ENCODE measurements at places on chromosomes 12 and 14.

DNA sequence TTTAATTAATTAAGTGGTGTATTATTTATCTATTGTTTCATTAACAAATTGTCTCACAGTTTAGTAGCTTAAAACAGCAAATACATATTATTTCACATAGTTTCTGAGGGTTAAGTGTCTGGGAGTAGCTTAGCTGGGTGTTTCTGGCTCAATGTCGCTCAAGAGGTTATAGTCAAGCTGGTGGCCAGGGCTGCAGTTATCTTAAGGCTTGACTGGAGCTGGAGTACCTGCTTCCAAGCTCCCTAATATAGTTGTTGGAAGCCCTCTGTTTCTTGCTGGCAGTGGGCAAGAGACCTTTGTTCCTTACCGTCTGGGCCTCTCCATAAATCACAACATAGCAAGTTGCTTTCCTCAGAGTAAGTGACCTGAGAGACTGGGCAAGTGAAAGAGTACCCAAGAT lies 66.6 kb downstream of the RAD51B start:
- H3K27ac ChIP-seq, result no peak overlapping the region
- H3K36me3 ChIP-seq, result no peaks in the 10 kb centered on the region
- H3K4me3 ChIP-seq, result no peak overlapping the region
- DNase-seq, result no peak

GRCh38 chr12:7303772-7304171 lies at the start of gene ACSM4:
ACSM4 (plus strand) TSS chr12:7304072; CDS start chr12:7304332, 260 bp downstream.
- no peaks in the 10 kb centered on the region for H3K4me1 ChIP-seq
- no peak for DNase-seq
- no peaks in the 10 kb centered on the region for H3K36me3 ChIP-seq
- H3K4me3 ChIP-seq, result no peak within 1 kb of the TSS
- H3K27me3 ChIP-seq, result no peaks in the 10 kb centered on the region

GRCh38 chr14:105249182-105250007 lies 1.1 kb downstream of the BTBD6 start:
- H3K4me3 ChIP-seq, result peak overlapping the region; percentile 40
- H3K27me3 ChIP-seq, result no peaks in the 10 kb centered on the region
- peaks cover 27% of the 10 kb centered on the region for H3K4me1 ChIP-seq
- DNase-seq, result no peak

GRCh38 chr14:76961631-76962302 lies 66.7 kb downstream of the IRF2BPL start:
- peak; percentile 94 for DNase-seq
- no peaks in the 10 kb centered on the region for H3K4me1 ChIP-seq
- no peaks in the 10 kb centered on the region for H3K36me3 ChIP-seq
- peak overlapping the region; percentile 47 for H3K4me3 ChIP-seq
- no peaks in the 10 kb centered on the region for H3K27me3 ChIP-seq

GRCh38 chr12:131784909-131785762 lies 43.1 kb upstream of the MMP17 start:
- H3K4me3 ChIP-seq, result no peak overlapping the region
- H3K36me3 ChIP-seq, result peaks cover 32% of the 10 kb centered on the region
- H3K4me1 ChIP-seq, result peaks cover 6% of the 10 kb centered on the region
- H3K27ac ChIP-seq, result no peak overlapping the region
- no peaks in the 10 kb centered on the region for H3K27me3 ChIP-seq

GRCh38 chr14:94751321-94751720 lies 18.6 kb downstream of the GSC start:
- no peaks in the 10 kb centered on the region for H3K27me3 ChIP-seq
- peak; percentile 18 for DNase-seq
- no peaks in the 10 kb centered on the region for H3K4me1 ChIP-seq
- H3K4me3 ChIP-seq, result no peak overlapping the region
- no peaks in the 10 kb centered on the region for H3K36me3 ChIP-seq
- no peak overlapping the region for H3K27ac ChIP-seq

- no peak overlapping the region for H3K4me3 ChIP-seq
- no peak overlapping the region for H3K27ac ChIP-seq
- H3K36me3 ChIP-seq, result no peaks in the 10 kb centered on the region
- H3K27me3 ChIP-seq, result no peaks in the 10 kb centered on the region
- DNase-seq, result no peak
These were observed 135.2 kb upstream of the C14orf180 start for GRCh38 chr14:104444159-104445030.
